ENCODE measurements at places on chromosomes 2 and 18. TPM values are rescaled to one million over a fixed set of nuclear protein-coding genes. Genes with fewer than 3 reads are reported as not detected.

DNA sequence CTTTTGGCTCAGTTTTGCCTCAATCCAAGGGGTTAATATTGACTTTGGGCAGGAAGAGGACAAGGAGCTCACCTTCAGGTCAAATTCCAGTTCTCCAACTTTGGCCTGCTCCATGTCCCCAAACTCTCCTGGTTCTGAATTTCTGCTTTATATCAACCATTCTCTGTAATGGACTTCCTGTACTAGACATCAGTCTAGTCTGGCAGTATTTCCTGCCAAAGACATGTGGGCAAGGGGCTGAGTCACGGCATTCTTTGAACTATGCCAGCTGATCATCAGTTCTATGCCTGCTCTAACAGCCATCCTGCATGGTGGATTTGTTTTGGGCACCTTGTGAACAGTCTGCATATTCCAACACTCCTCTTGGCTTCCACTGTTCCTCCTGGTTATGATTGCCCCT, 199.4 kb downstream of the ZEB2 start:
- DNase-seq, result no peak

- DNase-seq, result no peak
These were observed 10.0 kb downstream of the SPEG start for GRCh38 chr2:219444566-219445091.

DNA sequence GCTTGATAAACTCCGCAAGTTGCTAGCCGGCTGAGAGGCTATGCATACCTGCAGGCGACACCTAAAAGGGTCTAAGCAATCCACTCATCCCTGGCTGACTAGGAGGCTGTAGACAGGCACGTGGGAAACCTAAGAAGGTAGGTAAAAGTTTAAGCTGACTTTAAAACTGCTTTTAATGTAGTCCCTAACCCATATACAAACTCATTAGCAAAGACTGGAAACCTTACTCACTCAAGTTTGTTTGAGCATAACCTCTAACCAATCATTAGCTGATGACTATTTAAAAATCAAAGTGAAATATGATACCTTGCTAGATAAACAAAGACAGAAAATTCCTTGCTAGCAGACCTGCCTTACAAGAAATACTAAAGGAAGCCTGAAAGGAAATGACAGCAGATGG, 106.4 kb downstream of the EXOC6B start:
- DNase-seq, result no peak

DNA sequence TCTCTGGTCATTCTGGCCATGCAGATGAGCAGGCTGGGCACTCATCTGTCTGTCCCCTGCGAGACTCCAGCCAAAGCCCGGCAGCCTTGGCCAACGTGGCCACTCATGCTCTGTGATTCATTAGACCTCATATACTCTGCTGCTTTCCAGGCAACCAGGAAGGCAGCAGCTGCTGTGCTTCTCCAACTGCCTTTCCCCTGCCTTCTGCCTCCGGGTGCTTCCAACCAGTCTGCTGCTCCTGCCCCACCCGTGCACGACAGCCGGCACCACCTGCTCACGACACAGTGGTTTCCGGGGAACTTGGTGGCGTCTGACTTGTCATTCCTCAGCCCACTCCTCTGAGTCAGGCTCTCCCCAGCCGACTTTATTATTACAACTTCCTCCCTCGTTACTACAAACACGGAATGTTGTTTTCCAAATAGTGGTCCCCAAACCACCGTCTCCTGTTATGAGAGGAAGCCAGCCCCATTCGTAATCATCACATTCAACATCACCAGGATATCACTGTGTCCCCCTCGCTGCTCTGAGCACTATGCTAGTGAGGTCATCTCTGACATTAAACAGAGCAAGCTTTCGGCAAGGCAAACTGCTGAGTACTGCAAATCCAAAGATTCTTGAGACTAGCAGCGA, 392.4 kb downstream of the ALK start:
- DNase-seq, result peak; percentile 87

GRCh38 chr18:67599277-67599676, 82.8 kb upstream of the DSEL start:
- no peak for DNase-seq

GRCh38 chr2:119723784-119724467, 35.8 kb upstream of the PTPN4 start:
- DNase-seq, result no peak

GRCh38 chr2:216420367-216421101, 8.2 kb downstream of the SMARCAL1 start:
- DNase-seq, result no peak

DNA sequence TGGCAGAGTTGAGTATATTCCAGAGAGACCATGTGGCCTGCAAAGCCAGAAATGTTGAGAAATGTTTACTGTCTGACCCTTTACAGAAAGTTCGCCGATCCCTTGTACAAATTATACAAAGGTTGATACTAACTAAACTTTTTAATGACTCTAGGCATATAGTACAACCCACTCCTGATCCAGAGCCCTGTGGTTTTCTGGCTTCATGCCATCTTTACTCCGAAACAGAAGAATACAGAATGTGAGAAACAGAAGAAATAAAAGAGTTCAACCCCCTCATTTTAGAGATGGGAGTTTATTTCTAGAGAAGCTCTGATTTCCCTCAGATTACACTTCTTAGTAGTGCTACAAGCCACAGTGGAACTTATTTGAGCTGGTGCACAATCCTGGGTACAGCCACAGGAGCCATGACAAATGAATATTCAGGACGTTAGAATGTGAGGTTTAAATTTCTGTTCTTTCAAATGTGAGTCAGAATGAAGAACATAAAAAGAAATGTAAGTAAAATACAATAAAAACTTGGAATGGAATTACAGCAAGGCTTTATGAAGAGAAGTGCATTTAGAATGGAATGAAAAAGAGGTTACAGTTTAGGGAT, 38.0 kb upstream of the SMCHD1 start:
- no peak for DNase-seq

DNA sequence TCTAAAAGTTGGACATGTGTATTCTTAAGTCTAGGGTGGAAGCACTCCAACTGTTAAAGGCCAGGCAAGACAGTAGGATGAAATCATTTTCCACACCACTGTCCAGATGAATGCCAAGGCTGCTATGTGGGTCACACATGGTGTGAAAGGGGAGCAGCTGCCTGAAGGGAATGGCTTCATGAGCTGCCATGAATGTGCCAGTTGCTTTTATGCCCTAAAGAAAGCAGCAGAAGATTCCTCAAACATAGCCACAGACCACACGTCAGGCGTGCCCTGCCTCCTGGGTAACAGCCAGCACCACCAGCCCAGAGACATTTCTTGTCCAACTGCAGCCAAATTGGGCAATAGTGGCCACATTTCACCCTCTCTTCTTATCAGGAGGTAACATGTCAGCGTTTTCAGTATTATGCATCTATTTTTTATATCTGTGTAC, 130.2 kb downstream of the MTCL1 start:
- no peak for DNase-seq

- DNase-seq, result no peak
These were observed 1023.7 kb downstream of the BCL11A start for GRCh38 chr2:59529726-59530125.

GRCh38 chr18:55461848-55462247, 126.1 kb downstream of the TCF4 start:
- no peak for DNase-seq

DNA sequence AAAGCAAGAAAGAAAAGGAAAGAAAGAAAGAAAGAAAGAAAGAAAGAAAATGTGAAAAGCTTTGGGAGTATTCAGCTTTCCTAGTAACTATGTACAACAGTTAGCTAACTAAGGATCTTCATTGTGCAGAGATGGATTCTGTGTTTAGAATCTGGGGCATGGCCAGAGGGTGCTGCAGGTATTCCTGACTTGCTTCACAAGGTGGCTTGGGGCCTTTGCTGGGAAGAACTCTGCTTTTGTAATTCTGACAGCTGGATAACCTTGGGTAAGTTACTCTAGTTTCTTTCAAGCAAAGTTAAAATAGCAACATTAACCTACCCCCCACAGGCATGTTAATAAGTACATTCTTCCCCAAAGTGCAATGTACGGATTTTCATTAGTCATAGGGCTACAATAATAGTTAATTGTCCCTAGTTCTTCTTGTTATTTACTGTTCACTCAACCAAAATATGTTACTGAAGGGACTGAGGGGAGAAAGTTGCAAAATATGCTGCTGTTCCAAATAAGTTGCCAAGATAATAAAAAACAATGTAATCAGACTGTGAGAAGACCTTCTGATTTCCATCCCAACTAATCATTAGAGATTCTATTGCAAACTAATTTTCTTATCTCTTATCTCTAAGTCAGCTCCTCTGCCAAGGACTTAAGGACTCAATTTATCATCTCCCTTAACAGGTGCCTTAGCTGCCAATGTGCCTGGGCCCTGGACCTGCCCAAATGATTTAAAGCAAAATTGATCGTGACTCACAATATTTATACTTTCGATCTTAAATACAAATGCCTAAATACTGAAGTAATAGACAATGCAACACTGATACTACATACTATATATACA, 50.3 kb downstream of the SERPINB8 start:
- DNase-seq, result no peak

- no peak for DNase-seq
These were observed 200.9 kb downstream of the TWIST2 start for GRCh38 chr2:239048736-239049135.

- DNase-seq, result no peak
These were observed 48.4 kb downstream of the TMEM17 start for GRCh38 chr2:62457556-62457955.

- no peak for DNase-seq
These were observed 65.6 kb downstream of the KCNG2 start for GRCh38 chr18:79863161-79864005.

DNA sequence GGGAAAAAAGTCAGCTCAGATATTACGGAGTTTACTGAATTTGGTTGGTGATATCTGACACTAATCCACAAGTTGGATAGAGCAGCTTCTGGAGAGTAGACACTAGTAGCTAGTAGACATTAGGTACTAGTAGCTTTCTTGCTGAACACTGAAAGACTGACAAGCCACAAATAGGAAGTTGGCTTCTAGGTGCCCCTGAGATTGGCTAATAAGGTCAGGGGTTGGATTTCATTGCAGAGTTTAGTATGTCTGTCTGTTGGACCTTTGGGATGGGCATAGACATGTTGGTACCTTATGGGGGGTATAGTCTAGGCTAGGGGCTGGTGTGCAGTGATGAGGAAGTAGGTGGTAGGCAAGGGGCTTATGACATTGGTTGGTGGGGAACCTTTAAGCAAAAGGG, 164.9 kb upstream of the LRRTM1 start:
- no peak for DNase-seq

- DNase-seq, result no peak
These were observed 12.0 kb downstream of the VAPA start for GRCh38 chr18:9925795-9926194.

- DNase-seq, result no peak
These were observed 34.2 kb downstream of the DTNB start for GRCh38 chr2:25639131-25639530.

GRCh38 chr2:212089873-212090272, 448.7 kb downstream of the ERBB4 start:
- DNase-seq, result no peak

DNA sequence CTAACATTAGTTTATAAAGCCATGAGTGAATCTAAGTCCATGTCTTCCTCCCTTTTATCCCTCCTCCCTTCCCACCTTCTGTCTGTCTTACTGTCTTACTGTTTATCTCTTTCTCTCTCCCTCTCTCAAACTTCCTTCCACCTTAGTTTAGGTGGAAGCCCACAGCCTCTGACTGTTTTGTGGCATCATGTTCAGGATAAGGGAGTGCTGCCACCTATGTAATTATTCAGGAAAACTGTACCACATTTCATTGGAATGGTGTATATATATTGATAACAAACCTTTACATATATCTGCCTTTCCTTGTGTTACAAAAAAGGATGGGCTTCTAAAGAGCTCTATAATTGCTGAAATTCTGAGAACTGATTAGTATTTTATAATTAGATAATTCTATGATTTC, 48.7 kb downstream of the NETO1 start:
- DNase-seq, result no peak

DNA sequence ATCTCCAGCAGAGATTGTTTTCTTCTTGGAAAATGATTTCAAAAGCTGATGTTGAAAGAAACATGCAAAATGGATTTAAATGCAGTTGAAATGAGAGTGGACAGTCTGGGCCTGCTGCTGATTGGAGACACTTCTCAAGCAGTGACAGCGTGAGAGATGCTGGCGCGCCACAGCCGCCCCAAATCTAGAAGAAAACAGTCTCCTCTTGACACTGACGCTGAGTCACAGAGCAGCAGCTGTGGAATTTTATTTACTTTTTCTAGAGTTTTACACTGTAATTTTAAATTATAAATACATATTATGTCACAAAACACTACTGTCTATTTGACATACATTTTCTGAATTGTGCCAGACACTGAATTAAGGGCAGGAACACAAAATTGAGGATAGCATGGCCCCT, 121.8 kb upstream of the TMEM200C start:
- no peak for DNase-seq

GRCh38 chr2:239687441-239687840, 286.6 kb upstream of the HDAC4 start:
- DNase-seq, result no peak

DNA sequence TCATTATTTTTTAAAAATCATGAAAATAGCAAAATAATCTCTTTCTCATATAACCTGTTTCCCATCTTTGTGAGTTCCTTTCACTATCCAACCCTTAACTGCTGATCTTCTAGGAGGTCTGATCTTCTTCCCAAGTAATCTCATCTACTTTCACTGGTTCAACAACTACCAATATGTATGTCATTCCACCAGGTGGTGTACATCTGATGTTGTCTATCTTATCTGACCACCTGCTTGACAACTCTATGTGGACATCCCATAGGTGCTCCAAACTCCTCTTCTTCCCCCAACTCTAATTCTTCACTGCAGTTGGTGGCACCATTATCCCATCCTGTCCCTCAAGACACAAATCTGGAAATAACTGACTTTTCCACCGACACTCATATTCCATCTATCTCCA, 62.5 kb downstream of the FAM228A start:
- DNase-seq, result no peak

DNA sequence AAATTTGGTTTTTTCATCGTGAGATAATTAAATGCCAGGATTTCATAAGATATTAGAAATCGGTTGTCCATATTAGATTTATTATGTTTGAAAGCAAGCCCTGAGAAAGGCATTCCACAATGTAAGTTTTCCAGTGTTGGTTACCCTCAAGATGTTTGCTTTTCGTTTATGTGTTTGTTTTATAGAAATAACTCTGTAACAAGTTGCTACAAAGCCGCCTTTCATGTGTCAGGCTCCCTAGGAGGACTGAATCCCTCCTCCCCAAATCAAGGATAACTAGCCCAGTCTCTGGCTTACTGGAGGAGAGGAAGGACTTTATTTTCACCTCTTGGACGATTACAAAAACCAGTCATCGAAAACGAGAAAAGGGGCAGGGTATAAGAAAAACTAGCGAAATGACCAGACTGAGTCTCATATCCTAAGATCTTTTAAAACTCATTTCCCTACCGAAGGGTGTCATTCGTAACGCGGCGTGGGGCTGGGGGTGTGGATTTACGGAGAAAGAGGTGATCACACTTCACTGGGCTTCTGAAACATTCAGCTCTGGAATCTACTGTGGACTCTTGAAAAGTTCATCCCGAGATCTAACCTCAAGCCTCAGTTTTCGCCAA, 1.0 kb upstream of the PEX13 start:
- DNase-seq, result no peak

CRACDL gene
- total RNA-seq, result 2.1 TPM

ALPG gene
- total RNA-seq, result 2.4 TPM

VPS54 gene
- total RNA-seq, result 18.7 TPM

APLF gene
- 4.4 TPM for total RNA-seq

B4GALT6 gene
- 16.5 TPM for total RNA-seq

RESP18 gene
- total RNA-seq, result not detected

ETAA1 gene
- 20.0 TPM for total RNA-seq

ZNF532 gene
- total RNA-seq, result 217 TPM

FAM161A gene
- total RNA-seq, result 13.4 TPM

KHK gene
- total RNA-seq, result 5.3 TPM

Data from glutamatergic neuron (in vitro differentiated cells).